ENCODE measurements at places on chromosomes 2 and 18. TPM values are rescaled to one million over a fixed set of nuclear protein-coding genes. Genes with fewer than 3 reads are reported as not detected.

DNA sequence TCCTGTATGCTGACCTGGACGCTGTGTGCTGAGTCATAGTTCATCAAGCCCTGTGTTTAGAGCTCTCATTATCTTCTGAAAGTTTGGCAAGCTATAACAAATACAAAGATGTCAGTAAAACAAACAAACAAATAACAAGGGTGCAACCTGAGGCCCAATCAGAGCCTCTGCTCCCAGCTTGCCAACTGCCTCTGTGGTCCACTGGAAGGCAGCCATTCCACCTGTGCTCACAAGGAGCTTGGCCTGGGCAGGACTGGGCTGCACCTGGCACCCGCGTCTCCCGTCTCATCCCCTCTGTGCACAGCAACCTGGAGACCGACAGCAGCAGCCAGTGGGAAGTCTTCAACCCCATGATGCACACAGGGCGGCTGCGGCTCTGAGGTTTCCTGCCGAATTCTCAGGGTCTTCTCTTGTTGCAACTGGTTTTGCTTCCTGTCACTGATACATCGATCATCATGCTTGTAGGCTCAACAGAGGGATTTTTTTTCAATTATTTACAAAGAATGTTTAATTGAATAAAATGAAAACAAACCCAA lies 97.8 kb downstream of the TMEM18 start:
- H3K36me3 ChIP-seq: no peaks in the 10 kb centered on the region
- no peaks in the 10 kb centered on the region for H3K4me1 ChIP-seq
- no peak for DNase-seq
- no peaks in the 10 kb centered on the region for H3K27me3 ChIP-seq
- H3K27ac ChIP-seq: no peak overlapping the region
- H3K4me3 ChIP-seq: no peak overlapping the region

DNA sequence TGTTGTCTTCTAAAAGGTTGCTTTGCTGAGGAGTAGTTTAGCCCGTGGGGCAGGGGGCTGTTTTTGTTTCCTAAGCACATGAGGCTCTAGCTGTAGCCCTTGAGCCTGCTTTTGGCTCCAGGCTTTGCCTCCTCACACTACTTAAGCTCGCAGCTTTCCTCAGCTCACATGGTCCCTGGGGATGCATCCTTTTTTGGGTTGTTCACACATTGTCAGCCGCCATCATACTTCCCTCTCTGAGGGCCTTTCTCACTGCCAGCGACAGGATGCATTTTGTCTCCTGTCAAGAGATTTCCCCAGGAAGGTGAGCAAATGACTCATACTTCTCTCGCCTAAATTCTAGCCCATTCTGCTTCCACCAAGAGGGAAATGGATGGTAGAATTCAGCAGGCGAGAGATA lies 279.5 kb upstream of the PKDCC start:
- H3K27me3 ChIP-seq: peaks cover 6% of the 10 kb centered on the region
- no peaks in the 10 kb centered on the region for H3K4me1 ChIP-seq
- H3K36me3 ChIP-seq: no peaks in the 10 kb centered on the region
- H3K27ac ChIP-seq: no peak overlapping the region

DNAH7 gene
- total RNA-seq: 0.98 TPM

DNA sequence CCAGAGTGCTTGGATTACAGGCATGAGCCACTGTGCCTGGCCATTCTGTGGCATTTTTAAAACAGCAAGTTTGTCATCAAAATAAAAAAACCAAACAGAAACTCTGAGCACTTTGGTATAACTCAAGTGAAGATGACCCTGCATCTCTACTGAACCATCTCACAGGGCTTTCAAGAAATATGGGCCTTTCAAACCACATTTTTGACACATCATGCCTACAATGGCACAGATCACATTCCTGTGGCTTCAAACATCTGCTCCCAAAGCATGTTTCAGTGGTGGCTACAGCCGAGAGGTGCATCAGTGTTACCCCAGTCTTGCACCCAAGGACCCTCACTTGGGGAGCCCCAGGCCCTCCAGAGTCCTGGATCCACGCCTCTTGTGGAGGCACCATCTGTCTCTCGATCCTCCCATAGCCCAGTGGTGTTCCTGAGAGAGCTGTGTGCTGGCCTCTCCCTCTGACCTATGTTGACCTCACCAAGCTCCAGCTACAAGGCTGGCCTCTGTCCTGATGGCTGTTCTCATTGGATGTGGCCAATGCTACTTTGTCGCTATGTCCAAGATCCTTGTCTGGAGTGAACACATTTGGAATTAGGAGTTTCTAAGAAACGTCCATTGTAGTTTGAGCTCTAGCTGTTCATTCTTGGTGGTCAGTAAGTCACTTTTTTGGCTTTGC lies 55.2 kb upstream of the RALBP1 start:
- no peaks in the 10 kb centered on the region for H3K27me3 ChIP-seq
- no peak for DNase-seq
- H3K4me1 ChIP-seq: peaks cover 7% of the 10 kb centered on the region
- H3K27ac ChIP-seq: no peak overlapping the region
- no peaks in the 10 kb centered on the region for H3K36me3 ChIP-seq
- no peak overlapping the region for H3K4me3 ChIP-seq

DNA sequence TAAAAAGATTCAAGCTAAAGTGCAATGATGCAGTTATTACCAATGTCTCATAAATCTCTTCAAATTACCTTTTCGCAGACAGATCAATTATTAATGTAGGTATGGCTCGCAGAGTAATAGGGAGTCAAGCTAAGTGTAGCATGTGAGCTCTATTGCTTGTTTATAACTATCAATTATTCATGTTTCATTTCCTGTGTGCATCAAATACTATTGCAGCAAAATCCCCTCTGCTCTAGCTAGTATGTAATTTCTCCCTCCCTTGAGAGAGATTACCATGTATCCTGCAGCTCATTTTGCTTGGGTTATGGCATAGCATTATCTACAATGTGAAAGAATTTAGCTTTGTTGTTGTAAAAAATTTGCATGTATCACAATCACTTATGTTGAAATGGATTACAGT lies 65.6 kb upstream of the SCN1A start:
- no peaks in the 10 kb centered on the region for H3K27me3 ChIP-seq
- no peaks in the 10 kb centered on the region for H3K4me1 ChIP-seq
- no peak overlapping the region for H3K27ac ChIP-seq

DNA sequence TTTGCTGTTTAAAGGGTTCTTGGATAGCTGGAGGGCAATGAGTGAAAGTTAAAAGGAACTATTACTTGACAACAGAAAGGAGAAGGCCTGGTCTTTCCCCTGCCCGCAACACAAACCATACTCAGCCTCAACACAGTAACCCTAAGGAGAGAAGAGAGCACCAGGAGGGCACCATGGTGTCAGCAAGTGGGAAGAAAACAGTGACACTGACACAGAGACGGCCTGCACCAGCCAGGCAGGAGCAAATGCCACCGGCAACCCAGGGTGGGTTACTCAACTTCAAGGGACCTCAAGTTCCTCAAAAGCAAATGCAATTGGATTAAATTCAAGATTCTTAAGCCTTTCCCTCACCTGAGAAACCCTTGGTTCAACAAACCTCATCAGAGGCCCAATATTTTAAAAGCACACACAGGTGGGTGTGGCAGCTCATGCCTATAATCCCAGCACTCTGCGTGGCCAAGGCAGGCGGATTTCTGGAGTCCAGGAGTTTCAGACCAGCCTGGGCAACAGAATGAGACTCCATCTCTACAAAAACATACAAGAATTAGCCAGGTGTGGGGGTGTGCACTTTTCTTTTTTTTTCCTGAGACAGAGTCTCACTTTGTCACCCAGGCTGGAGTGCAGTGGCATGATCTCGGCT lies 52.3 kb downstream of the TFCP2L1 start:
- no peaks in the 10 kb centered on the region for H3K4me1 ChIP-seq
- H3K27me3 ChIP-seq: no peaks in the 10 kb centered on the region
- DNase-seq: peak; percentile 46
- no peak overlapping the region for H3K4me3 ChIP-seq
- no peak overlapping the region for H3K27ac ChIP-seq

ALPG gene
- total RNA-seq: 0.49 TPM

DNA sequence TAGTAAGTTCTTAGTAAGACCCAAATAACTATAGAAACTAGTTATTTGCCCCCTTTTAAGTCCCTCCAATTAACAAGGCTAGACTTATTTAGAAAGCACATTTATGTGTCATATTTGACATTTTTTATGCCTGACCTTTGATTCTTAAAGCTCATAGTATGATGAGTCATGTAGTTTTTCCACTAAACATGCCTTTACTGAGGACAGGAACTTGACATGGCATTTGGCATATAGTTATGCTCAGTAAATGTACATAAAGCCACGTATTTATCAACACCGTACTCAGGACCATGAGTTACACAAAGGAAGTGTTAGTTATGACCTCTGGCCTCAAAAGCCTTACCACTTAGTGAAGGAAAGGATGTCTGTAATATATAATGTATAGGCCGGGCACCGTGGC lies 78.9 kb downstream of the GNAL start:
- DNase-seq: no peak
- no peak overlapping the region for H3K27ac ChIP-seq
- H3K27me3 ChIP-seq: no peaks in the 10 kb centered on the region
- H3K4me1 ChIP-seq: no peaks in the 10 kb centered on the region
- no peaks in the 10 kb centered on the region for H3K36me3 ChIP-seq

DNA sequence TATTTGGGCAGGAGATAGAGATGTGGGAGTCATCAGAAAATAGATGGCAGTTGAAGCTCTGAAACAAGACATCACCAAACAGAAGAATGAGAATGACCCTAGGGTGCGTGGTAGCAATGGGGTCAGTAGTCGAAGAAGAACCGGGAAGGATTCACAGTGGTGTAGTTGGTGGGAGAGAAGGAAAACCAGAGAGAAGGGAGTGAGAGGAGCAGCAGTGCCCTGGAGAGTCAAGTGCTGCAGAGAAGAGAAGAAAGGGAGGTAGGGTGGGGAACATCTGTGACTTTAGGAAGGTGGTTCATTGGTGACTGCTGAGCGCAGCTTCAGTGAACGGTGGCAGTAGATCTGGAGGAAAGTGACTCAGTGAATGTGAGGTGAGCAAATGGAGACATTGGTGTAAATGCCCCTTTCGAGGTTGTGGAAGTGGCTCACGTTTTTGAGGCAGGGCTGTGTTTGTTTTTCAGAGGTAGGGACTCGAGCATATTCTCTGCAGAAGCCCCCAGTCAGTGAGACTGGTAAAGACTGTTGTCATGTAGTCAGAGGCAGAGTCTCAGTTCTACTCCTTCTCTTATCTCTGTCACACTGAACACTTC lies 36.4 kb downstream of the CDC42EP3 start:
- no peaks in the 10 kb centered on the region for H3K27me3 ChIP-seq
- peaks cover 8% of the 10 kb centered on the region for H3K4me1 ChIP-seq
- no peak for DNase-seq
- no peak overlapping the region for H3K4me3 ChIP-seq
- no peaks in the 10 kb centered on the region for H3K36me3 ChIP-seq
- H3K27ac ChIP-seq: peak overlapping the region; percentile 19

GRCh38 chr2:113200736-113201490 lies 27.1 kb downstream of the PSD4 start:
- H3K4me1 ChIP-seq: peaks cover 5% of the 10 kb centered on the region
- no peak overlapping the region for H3K27ac ChIP-seq
- no peak overlapping the region for H3K4me3 ChIP-seq
- peak; percentile 55 for DNase-seq
- peaks cover 16% of the 10 kb centered on the region for H3K36me3 ChIP-seq

DNA sequence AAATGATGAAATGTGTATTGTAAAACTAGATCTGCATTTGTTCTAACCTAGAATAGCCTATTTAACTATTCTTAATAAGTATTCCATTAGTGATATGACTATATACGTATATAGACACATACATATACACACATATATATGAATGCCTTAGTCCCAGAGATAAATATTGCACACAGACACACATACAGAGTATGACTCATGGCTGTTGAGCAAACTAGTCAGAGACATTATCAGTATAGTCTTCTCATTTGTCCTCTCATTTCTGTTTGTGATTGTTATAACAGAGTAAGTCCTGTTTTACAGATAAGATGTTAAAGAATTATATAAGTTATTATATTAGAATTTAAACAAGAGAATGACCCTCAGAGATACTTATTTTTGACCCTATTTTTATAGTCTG lies 202.5 kb downstream of the CCDC102B start:
- DNase-seq: no peak
- H3K27me3 ChIP-seq: no peaks in the 10 kb centered on the region
- H3K4me1 ChIP-seq: no peaks in the 10 kb centered on the region
- no peaks in the 10 kb centered on the region for H3K36me3 ChIP-seq
- no peak overlapping the region for H3K27ac ChIP-seq

- no peak overlapping the region for H3K27ac ChIP-seq
- H3K4me1 ChIP-seq: no peaks in the 10 kb centered on the region
- DNase-seq: no peak
- H3K27me3 ChIP-seq: no peaks in the 10 kb centered on the region
- no peaks in the 10 kb centered on the region for H3K36me3 ChIP-seq
Observed at GRCh38 chr2:75403991-75404428, 156.7 kb downstream of the EVA1A start.

- no peak for DNase-seq
- H3K4me3 ChIP-seq: no peak overlapping the region
- H3K36me3 ChIP-seq: no peaks in the 10 kb centered on the region
- H3K27ac ChIP-seq: no peak overlapping the region
Observed at GRCh38 chr2:176668912-176669311, 399.7 kb downstream of the MTX2 start.

GRCh38 chr2:131827481-131828163 lies 299.9 kb downstream of the CCDC74A start:
- H3K36me3 ChIP-seq: no peaks in the 10 kb centered on the region
- no peak overlapping the region for H3K4me3 ChIP-seq
- H3K27ac ChIP-seq: no peak overlapping the region
- peak; percentile 56 for DNase-seq

- H3K36me3 ChIP-seq: no peaks in the 10 kb centered on the region
- H3K4me3 ChIP-seq: no peak overlapping the region
- H3K27me3 ChIP-seq: no peaks in the 10 kb centered on the region
- peak; percentile 79 for DNase-seq
Observed at GRCh38 chr2:238784671-238785527, 63.0 kb upstream of the TWIST2 start.

OLA1 gene
- total RNA-seq: 50.2 TPM

EFHD1 gene
- total RNA-seq: 10.7 TPM

DNA sequence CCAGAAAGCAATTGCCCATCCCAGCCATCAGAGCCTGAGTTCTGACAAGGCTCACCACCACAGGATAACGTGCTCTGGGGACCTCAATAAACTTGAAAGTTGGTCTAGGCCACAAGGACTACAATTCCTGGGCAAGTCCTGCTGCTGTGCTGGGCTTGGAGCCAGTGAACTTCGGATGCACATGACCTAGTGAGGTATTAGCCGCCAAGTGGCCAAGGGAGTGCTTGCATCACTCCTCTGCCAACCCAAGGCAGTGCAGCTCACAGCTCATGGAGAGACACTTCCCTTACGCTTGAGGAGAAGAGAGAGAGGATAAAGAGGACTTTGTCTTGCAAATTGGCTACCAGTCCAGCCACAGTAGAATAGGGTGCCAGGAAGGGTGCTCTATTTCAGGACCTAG lies 219.6 kb downstream of the MBD2 start:
- no peaks in the 10 kb centered on the region for H3K4me1 ChIP-seq
- no peak overlapping the region for H3K4me3 ChIP-seq
- no peaks in the 10 kb centered on the region for H3K36me3 ChIP-seq
- H3K27me3 ChIP-seq: no peaks in the 10 kb centered on the region

GRCh38 chr2:168130346-168130745 lies 117.0 kb downstream of the STK39 start:
- H3K27me3 ChIP-seq: no peaks in the 10 kb centered on the region
- H3K36me3 ChIP-seq: peaks cover 5% of the 10 kb centered on the region
- no peak overlapping the region for H3K27ac ChIP-seq
- no peak for DNase-seq
- no peak overlapping the region for H3K4me3 ChIP-seq
- H3K4me1 ChIP-seq: no peaks in the 10 kb centered on the region

GRCh38 chr2:173568054-173568453 lies 213.4 kb downstream of the CDCA7 start:
- H3K27ac ChIP-seq: no peak overlapping the region
- DNase-seq: no peak
- H3K27me3 ChIP-seq: no peaks in the 10 kb centered on the region
- no peaks in the 10 kb centered on the region for H3K36me3 ChIP-seq
- no peak overlapping the region for H3K4me3 ChIP-seq

GRCh38 chr18:34710934-34711333 lies 836 bp downstream of the DTNA start:
- peak overlapping the region; percentile 9 for H3K4me3 ChIP-seq
- H3K36me3 ChIP-seq: no peaks in the 10 kb centered on the region
- H3K27me3 ChIP-seq: no peaks in the 10 kb centered on the region

All from upper lobe of right lung (tissue), 1 donor.